CD4-positive, alpha-beta T cell (primary cell): ENCODE measurements at places on chromosomes 5 and 9.

DNA sequence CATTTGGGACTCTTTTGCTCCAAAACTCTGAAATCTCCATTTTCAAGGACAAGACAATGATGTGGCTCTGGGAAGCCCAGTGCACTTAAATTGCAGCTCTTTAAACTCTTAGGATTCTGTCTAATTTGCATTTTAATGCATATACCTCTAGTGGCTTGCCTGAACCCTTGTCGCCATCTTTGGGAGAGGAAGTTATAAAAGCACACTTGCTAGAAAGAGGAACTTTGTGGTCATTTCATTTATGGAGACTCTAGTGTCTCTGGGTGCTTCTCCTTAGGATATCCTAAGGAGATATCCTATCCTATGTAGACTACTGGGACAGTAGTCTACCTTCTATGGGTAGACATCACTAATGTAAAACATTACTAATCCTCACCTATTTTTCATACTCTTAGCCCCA lies 77.3 kb upstream of the SLC1A3 start:
- DNase-seq: no peak

- no peak for DNase-seq
Observed at GRCh38 chr5:2762744-2763532, 11.5 kb upstream of the IRX2 start.

DNA sequence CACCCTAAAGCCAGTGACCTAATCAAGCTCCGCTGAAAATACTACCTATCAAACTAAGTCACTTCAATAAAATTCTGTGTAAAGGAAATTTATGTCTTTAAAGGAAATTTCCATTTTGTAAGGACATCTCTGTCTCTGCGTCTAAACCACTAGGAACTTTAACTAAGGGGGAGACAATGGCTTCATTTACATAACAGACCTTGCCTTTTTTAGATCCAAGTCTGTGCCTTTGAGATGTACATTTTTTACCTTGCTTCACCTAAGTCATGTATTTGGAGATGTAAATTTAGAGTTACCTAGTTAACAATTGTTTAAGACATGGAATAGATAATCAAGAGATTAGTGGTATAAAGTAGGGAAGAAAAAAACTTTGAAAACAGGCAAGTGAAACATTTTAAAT lies 10.2 kb upstream of the GLT6D1 start:
- no peak for DNase-seq

DNA sequence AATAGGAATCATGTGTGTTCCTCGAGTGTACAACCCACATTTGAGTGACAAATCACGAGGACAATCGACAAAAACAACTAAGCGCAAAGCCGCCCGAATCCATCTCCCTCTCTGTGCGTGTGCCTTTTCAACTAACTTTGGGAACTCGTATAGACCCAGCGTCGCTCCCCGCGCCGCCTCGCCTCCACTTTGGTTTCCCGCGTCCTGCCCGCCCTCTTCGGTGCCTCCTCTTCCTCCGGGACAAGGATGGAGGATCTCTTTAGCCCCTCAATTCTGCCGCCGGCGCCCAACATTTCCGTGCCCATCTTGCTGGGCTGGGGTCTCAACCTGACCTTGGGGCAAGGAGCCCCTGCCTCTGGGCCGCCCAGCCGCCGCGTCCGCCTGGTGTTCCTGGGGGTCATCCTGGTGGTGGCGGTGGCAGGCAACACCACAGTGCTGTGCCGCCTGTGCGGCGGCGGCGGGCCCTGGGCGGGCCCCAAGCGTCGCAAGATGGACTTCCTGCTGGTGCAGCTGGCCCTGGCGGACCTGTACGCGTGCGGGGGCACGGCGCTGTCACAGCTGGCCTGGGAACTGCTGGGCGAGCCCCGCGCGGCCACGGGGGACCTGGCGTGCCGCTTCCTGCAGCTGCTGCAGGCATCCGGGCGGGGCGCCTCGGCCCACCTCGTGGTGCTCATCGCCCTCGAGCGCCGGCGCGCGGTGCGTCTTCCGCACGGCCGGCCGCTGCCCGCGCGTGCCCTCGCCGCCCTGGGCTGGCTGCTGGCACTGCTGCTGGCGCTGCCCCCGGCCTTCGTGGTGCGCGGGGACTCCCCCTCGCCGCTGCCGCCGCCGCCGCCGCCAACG lies at the start of gene GPR150:
GPR150 (plus strand) TSS at position 58 of the 840 bp plus-strand sequence; CDS start at position 247, 189 bp downstream.
- DNase-seq: peak; percentile 43

DNA sequence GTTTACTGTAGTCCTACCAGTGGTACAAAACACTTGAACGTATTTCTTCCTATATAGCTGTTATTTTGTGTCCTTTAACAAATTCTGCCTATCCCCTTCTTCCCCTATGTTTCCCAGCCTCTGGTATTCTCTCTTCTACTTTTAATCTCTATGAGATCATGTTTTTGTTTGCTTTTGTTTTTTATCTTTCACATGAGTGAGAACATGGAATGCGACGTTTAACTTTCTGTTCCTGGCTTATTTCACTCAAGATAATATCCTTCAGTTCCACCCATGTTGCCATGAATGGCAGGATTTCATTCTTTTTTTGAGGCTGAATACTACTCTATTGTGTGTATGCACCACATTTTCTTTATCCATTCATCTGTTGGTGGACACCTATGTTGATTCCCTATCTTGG lies 634.4 kb upstream of the WWC1 start:
- no peak for DNase-seq

- no peak for DNase-seq
Observed at GRCh38 chr9:95185956-95186355, 131.6 kb downstream of the FANCC start.

DNA sequence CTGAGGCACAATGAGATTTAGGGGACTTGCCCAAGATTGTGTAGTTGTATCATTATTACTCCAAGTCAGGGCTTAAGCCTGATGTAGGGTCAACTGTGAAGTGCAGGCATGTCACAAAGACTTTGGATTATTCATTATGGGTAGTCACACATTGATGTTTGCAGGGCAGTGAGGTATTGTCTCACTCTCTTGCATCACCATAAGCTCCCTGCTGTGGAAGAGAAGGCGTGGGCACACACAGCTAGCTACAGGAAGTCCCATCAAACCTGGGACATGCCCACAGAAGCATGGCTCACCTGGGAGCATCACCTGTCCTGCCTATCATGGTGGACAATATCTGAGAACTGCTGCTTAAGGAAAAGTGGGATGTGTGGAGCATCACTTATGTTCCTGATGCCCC lies 42.1 kb downstream of the TMOD1 start:
- DNase-seq: no peak

- no peak for DNase-seq
Observed at GRCh38 chr9:115888131-115888530, 265.5 kb upstream of the PAPPA start.
